ENCODE measurements at places on chromosomes 16 and 17. TPM values are rescaled to one million over a fixed set of nuclear protein-coding genes. Genes with fewer than 3 reads are reported as not detected.

The DUXB gene
- not detected for total RNA-seq

The CTRB1 gene
- 6.5 TPM for total RNA-seq

The SDR42E1 gene
- 9.5 TPM for total RNA-seq

The HP gene
- 450 TPM for total RNA-seq

The CDIP1 gene
- total RNA-seq = 25.2 TPM

The ZFP3 gene
- total RNA-seq = 7.3 TPM

The ANKRD40 gene
- 38.9 TPM for total RNA-seq

The KATNB1 gene
- 39.3 TPM for total RNA-seq

The KCTD19 gene
- 5.1 TPM for total RNA-seq

The PPM1D gene
- 16.7 TPM for total RNA-seq

The MYH1 gene
- not detected for total RNA-seq

The CD300E gene
- total RNA-seq = 3.4 TPM

The SLC5A11 gene
- 1.1 TPM for total RNA-seq

The GPR179 gene
- 0.17 TPM for total RNA-seq

The TEX2 gene
- total RNA-seq = 38.9 TPM

The TNFRSF17 gene
- 1.5 TPM for total RNA-seq

The POLG2 gene
- total RNA-seq = 17.8 TPM
